Subcutaneous preadipocyte (primary cell): ENCODE measurements at places on chromosomes 5 and 9. TPM values are rescaled to one million over a fixed set of nuclear protein-coding genes. Genes with fewer than 3 reads are reported as not detected.

Gene SLC34A3
- total RNA-seq: not detected in 2 replicates

Gene ANXA6
- total RNA-seq: 345 and 356 TPM in 2 replicates

Gene PGM5
- total RNA-seq: 0.78 and 4.0 TPM in 2 replicates

Gene RASEF
- total RNA-seq: under 0.01 TPM in 2 replicates

Gene SLC6A3
- under 0.01 TPM in 1 of 2 replicates, not detected in the other for total RNA-seq

Gene UGT3A2
- not detected in 2 replicates for total RNA-seq

Gene MTMR12
- total RNA-seq: 14.7 and 24.2 TPM in 2 replicates

Gene SLCO6A1
- not detected in 2 replicates for total RNA-seq

Gene SHLD3
- 2.3 and 2.9 TPM in 2 replicates for total RNA-seq

Gene PSD2
- under 0.01 TPM in 2 replicates for total RNA-seq

Gene PCDHGC4
- total RNA-seq: 2.2 and 2.7 TPM in 2 replicates

Gene TBC1D2
- total RNA-seq: 12.9 and 22.7 TPM in 2 replicates

Gene CEL
- total RNA-seq: 0.20 and 0.37 TPM in 2 replicates

Gene EQTN
- not detected in 2 replicates for total RNA-seq

Gene MEF2C
- 3.1 and 4.4 TPM in 2 replicates for total RNA-seq

Gene TUSC1
- 7.4 and 9.2 TPM in 2 replicates for total RNA-seq

Gene RETREG1
- total RNA-seq: 2.7 and 5.1 TPM in 2 replicates

Gene DBH
- not detected in 2 replicates for total RNA-seq

Gene ZFP37
- 0.73 and 1.6 TPM in 2 replicates for total RNA-seq

Gene FOXD4L5
- not detected in 2 replicates for total RNA-seq

Gene RHOBTB3
- total RNA-seq: 71.9 and 77.9 TPM in 2 replicates

Gene PLEKHG4B
- not detected in 2 replicates for total RNA-seq

Gene ADGRV1
- total RNA-seq: under 0.01 and 0.20 TPM in 2 replicates

Gene SPATA31A3
- total RNA-seq: not detected in 2 replicates

Gene DNAH5
- 0.39 and 0.73 TPM in 2 replicates for total RNA-seq

Gene BRD8
- total RNA-seq: 39.7 and 45.7 TPM in 2 replicates

Gene SPINK4
- total RNA-seq: not detected in 2 replicates

Gene SPDL1
- 20.9 and 36.2 TPM in 2 replicates for total RNA-seq

Gene GPX8
- 74.2 and 85.6 TPM in 2 replicates for total RNA-seq

Gene RIMOC1
- 23.9 and 26.4 TPM in 2 replicates for total RNA-seq

Gene RC3H2
- 20.6 and 31.5 TPM in 2 replicates for total RNA-seq

Gene ACTBL2
- total RNA-seq: under 0.01 TPM in 1 of 2 replicates, not detected in the other

Gene SLC9A3
- 0.98 and 1.1 TPM in 2 replicates for total RNA-seq

Gene TMEM215
- total RNA-seq: not detected in 2 replicates

Gene RNF183
- under 0.01 TPM in 1 of 2 replicates, not detected in the other for total RNA-seq

Gene GLRA1
- not detected in 2 replicates for total RNA-seq

Gene SIMC1
- 7.7 and 11.9 TPM in 2 replicates for total RNA-seq

Gene CD14
- total RNA-seq: 0.73 and 0.98 TPM in 2 replicates

Gene PLAC8L1
- 0.20 TPM in 1 of 2 replicates, not detected in the other for total RNA-seq

Gene PCDHA9
- under 0.01 TPM in 2 replicates for total RNA-seq

Gene IFNB1
- total RNA-seq: not detected in 2 replicates

Gene WWC1
- total RNA-seq: 1.1 and 4.9 TPM in 2 replicates

Gene EDIL3
- total RNA-seq: 0.37 and 0.59 TPM in 2 replicates
